ENCODE measurements at places on chromosomes 11 and 22.
A peak's percentile ranks its signal among the peaks of the same experiment; 100 is the strongest.

DNA sequence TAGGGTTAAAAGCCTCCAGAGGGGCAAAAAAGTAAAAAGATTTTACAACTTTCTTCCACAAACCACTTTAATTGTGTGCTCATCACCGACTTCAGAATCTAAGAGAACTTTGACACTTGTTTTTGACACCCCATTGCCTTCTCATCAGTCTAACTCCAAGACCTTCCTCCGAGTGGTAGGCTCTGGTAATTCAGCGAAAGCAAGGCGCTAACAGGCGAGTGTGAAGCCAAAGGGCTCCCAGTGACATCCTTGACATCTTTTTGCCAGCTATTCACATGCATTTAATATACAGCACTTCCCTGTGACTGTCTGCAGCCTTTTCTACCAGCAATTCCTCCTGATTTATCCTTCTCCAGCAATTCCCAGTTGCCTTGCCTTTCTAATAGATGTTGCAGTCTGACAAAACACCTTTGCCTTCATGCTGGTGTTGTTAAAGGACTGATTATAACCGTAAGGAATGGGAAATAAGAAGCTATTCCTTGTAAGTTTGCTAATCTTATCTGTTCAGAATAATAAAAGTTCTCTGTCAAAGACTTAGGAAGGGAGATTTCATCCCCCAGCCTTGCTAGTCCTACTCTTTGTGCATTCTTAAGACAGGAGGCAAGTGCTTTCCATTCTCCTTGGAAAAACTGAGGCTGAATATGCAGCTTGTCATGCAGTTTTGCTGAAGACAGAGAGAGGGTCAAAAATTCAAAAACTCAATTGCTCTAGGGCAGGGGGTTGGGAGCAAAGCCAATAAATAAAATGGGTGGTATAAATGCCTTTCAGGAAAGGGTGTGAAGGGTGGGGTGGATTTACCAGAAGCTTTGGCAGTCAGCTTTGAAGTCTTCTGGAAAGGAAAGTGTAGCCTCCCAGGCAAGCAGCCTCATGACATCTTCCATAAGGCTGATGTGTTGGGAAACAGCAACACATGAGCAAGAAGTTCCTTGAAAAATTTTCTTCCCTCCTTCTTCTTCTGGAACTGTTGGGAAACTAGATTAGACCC, 39.1 kb downstream of the SNX19 start:
- DNase-seq = no peak

GRCh38 chr11:79086056-79086455, 354.8 kb downstream of the TENM4 start:
- DNase-seq = no peak

- DNase-seq = no peak
Measured at GRCh38 chr11:117859488-117860112, 16.9 kb downstream of the FXYD6 start.

DNA sequence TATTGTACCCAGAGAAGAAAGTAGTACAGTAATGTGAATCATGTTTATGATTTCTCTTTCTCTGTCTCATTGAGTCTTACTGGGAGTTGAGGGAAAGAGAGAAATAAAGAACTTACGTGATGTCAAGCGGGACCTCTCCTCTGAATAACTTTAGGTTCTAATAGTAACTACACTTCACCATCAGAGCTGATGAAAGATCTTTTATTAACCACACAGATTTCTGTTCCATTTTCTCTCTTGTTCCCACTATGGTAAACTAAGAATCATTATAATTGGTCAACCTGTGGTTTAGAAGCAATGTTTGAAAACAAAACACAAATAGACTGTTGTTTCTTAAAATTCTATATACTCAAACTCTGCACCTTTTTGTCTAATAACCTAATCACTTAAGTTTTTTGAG, 142.3 kb downstream of the ELP4 start:
- no peak for DNase-seq

- no peak for DNase-seq
Measured at GRCh38 chr11:489610-490185, 17.3 kb downstream of the RNH1 start.

- DNase-seq = no peak
Measured at GRCh38 chr11:16167706-16168487, 188.4 kb downstream of the SOX6 start.

GRCh38 chr11:103892603-103893002, 143.8 kb upstream of the DDI1 start:
- DNase-seq = no peak

DNA sequence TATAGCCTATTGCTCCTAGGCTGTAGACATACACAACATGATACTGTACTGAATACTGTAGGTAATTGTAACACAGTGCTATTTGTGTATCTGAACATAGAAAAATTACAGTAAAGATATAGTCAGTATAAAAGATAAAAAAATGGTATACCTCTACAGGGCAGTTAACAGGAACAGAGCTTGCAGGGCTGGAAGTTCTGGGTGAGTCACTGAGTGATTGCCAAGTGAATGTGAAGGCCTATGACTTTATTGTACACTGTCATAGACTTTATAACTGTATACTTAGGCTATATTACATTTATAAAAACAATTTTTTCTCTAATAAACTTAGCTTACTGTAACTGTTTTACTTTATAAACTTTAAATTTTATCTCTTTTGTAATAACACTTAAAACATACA, 332.4 kb upstream of the ARHGAP42 start:
- no peak for DNase-seq

- DNase-seq = no peak
Measured at GRCh38 chr11:110468121-110468520, 38.4 kb downstream of the FDX1 start.

GRCh38 chr11:1565904-1566247, 6.2 kb downstream of the DUSP8 start:
- no peak for DNase-seq

DNA sequence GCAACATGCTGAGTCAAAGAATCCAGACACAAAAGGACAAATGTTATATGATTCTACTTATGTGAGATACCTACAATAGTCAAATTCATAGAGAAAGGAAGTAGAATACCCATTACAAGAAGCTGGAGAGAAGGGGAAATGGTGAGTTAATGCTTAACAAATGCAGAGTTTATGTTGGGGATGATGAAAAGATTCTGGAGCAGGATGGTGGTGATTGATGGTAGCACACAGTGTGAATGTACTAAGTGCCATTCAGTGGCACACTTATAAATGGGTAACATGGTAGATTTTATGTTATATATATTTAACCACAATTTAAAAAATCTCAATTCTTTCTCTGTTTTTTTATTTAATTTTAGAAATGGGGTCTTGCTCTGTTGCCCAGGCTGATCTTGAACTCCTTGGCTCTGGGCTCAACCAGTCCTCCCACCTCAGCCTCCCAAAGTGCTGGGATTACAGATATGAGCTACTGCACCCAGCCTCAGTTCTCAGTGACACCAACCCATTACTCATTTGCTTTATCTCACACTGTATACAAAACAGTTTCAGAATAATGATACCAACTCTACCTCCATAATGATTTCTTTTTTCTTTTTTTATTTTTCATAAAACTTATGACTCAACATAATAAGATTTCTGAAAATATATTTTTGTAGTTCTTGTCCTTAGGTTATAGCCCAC, 9.6 kb upstream of the RELA start:
- DNase-seq = no peak

GRCh38 chr22:44625981-44626687, 75.9 kb upstream of the PRR5 start:
- DNase-seq = peak; percentile 72

DNA sequence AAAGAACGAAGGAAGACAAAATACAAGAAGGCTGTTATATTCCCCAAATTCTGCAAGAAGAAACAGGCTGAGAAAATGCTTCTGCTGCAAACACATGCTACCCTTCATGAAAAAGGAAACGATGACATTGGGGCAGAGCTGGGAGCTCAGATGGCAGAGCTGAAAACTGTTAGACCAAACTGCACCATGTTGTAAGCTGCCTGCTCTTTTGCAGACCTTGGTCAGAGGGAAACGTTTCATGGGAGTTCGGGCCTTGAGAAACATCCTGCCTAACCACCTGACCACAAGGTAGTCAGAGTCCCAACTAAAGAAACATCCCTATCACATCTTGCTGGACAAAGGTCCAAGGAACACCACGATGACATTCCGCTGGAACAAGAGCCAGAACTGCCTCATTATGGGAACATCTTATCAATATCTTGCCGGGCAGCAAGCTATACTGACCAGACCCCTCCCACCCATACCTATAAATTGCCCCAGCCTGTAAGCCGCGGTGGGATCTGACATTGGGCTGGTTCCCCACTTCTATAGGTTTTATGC, 110.7 kb upstream of the CTSC start:
- no peak for DNase-seq

DNA sequence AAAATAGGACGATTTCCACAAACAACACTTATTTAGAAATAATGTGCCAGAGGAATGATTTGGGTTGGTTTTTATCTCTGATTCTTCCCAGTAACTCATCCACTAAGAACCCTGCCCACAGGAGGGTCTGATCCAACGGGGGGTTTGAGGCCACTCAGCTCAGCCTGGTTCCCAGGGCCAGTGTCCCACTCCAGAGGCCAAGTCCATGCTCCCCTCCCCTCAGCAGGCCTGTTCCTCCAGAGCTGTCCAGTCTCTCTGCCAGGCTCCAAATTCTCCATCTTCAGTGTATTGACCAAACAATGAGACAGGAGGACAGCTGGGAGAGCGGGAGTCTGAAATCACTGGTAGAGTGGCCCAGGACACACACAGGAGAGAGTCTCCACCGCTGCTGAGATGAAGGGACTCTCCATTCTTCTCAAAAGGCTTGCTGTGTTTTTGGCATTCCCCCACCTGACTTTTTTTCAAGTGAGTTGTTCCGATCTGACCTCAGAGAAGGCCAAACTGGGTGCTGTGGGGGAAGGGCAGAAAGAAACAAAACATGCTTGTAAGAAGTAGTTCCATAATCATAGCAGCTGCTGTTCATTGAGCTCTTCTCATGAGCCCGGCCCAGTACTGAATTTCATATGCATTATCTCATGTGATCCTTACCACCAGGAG, 17.6 kb upstream of the SCN2B start:
- DNase-seq = no peak

DNA sequence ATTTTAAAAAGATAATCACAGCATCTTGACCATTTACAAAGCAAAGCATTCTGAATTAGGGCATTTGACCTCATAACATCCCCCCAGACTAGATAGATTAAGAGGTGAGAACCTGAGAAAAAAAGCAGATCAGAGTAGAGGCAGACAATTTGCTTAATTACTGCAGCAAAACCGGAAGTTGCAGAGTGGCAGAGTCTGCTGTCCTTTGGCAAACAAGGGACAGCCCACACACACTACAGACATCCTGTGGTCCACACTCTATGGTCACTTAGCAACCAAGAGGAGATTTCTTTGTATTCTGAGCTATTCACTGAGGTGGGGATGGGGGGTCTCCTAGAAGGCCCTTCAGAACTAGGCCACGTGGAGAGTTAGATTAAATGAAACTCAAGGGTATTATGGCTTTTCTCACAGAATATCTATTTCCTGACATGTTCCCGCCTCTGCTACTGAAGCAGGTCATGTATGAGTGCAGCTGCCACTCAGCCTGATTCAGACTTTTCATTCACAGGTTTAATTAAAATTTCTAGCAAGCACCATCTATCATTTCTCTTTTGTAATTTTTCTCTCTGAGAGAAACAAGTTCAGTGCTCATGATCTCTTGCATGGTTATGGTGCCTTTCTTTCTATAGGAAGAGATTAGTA, 48.5 kb downstream of the SVIP start:
- DNase-seq = no peak

DNA sequence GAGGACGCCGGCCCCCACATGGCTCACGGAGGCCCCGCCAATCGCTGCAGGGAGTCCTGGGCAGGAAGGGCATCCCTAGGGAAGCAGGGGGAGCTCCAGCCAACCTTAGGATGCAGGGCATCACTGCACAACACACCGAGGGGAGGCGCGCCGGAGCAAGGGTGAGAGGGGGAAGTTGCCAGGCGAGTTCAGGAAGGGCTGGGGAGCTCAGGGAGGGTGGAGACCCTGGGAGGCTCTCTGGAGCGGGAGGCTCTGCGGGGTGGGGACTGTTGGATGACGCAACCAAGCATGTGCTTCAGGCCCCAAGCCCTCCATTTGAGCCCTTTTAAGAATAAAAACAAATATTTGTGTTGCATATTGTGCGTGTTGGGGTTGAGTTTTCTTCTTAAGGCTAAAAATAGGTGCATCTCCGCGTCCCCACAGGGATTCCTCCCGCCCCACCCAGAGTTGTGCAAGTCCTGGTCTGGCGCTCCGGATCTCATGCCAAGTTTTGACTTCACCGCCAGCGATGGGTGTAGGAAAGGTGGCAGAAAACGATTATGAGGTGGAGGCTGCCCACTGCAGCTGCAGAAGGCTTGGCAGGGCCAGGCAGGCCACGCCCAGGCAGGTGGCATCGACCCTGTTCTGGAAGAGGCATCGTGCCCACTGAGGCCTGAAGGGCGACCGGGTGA, 65.2 kb downstream of the WNT7B start:
- DNase-seq = no peak

GRCh38 chr11:119999220-119999619, 138.7 kb downstream of the TRIM29 start:
- DNase-seq = no peak

DNA sequence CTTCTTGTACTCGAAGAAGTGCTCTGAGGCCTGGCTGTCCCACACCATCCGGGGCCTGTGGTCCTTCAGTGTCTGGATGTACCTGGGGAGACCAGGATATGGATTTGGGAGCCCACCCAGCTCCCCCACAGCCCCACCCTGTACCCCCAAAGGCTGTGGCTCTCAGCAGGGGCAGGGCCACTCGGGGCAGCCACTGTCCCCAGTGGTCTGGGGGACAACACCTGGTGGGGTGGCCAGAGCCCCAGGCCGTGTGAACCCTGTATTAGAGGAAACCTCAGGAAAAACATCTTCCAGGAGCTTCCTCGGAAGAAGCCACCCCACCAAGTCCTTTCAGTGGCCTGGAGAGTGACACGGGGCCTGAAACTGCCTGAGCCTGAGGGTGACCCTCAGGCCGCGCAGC, 27.8 kb downstream of the TSPAN4 start:
- no peak for DNase-seq

- no peak for DNase-seq
Measured at GRCh38 chr11:64006398-64006797, 20.2 kb downstream of the OTUB1 start.

DNA sequence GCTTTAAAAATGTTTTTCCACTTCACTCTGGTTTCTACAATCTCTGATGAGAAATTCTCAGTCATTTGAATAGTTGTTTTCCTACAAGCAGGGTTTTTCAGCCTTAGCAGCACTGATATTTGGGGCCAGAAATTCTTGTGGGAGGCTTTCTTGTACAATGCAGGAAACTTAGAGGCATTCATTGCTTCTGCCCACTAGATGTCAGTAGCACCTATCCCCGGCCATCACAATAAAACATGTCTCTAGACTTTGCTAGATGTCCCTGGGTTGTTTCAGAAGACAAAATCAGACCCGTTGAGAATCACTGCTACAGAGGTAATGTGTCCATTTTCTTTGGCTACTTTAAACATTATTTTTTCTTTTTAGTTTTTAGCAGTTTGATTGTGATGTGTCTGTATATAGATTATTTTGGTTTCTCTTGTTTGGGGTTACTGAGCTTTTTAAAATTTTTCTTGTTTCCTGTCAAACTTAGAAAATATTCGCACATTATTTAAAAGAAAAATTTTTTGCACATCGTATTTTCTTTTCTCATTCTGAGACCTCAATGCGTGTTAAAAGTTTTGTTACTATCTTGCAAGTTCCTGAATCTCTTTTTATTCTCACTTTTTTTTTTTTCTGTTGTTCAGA, 60.8 kb upstream of the CCDC179 start:
- DNase-seq = no peak

Data from stimulated activated CD8-positive, alpha-beta memory T cell treated with anti-CD3 and anti-CD28 coated beads, Interleukin-4, amount 100 ng/mL, for 1 hour (primary cell).